ENCODE measurements at places on chromosomes 4 and X.

DNA sequence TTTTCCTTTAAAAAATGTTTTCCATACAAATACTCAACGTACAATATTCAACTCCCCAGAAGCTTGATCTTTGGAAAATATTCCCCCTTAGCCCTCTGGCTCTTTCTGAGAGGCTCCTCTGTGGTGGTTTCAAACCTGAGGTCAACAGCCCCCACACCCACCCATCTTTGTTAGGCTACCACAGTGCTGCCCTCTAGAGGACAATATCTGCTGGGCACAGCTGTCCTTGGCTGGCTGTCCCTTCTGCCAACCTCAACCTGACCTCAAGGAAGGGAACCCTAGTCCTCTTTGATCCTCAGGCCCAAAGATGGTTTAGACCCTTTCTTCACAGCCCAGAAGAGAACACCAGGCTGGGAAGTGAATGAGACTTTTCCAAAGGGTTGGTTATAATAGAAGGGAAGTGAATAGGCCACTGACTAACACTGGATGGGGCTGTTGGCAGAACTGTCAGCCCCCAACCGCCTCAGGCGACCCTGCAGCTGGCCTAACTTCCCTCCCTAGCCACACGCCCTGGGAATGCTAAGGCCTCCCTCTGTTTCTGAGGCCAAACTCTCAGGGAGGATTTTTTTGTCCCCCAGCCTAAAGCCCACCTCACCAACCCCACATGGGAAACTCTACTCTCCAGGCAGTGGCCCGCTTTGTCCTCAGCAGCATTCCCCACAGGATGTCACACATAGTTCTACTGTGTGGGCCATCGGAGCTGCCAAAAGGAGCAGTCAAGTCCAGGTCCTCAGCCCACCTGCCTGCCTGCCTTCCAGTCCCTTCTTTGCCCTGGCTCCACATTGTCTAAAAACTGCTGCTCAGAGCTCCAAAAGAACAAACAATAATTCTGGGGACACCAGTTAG is 34.3 kb downstream of the NYX start:
- no peak for DNase-seq

DNA sequence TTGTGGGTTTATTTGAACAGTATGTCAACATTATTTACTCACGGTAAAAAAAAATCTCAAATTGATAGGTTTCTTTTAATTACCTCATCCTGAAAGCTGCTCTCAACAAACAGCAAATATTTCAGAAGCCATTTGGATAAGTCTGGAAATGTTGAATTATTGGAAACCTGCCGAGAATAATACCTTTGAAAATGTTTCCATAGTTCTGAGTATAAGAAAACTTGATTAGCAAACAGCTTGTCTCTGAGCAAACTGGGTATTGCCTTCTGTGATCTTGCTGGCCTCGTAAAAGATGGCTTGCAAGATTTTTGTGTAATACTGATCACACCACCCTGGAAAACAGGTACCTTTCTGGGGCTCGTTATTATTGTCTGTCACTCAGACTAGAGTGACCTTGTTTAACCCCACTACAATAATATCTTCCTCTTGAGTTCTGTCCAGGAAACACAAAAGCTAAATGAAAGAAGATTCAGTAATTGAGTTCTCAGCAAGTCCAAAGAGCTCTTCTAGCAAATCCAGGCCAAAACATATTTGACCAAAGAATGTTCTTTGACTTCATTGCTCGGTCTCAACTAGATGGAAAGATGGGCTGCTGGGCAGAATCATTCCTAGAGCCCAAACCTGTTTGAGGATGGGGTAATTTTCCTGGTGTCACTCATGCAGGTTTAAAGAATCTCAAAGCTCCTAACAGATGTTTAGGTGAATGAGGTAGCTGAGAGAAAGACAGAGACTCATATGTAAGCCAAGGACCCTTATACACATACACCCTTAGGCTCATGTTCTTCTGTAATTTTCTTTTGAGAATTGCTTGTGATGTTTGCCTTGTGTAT is 255.6 kb upstream of the JADE1 start:
- no peak for DNase-seq

- no peak for DNase-seq
Observed at GRCh38 chr4:75655562-75655961, 17.6 kb downstream of the G3BP2 start.

DNA sequence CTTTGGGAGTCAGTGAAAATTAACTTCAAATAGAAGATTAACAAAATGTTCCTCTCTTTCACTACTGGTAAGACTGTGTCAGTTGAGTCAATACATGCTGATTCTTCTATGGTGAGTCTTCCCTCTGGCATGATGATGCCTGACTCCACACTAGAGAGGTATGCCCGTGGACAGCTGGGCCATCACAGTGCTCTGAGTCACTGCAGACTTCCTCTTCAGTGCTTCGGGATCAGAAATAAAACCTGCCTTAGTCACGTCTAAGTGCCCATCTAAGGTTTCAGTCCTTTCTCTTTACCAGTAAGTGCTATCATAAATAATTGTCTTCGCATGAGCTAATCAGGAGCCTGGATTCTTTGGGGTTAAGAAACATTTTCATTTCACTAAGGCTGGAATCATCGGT is 1.6 kb upstream of the ASB5 start:
- DNase-seq = peak; percentile 24

- DNase-seq = peak; percentile 51
Observed at GRCh38 chrX:131752493-131753198, 208.8 kb downstream of the OR13H1 start.

DNA sequence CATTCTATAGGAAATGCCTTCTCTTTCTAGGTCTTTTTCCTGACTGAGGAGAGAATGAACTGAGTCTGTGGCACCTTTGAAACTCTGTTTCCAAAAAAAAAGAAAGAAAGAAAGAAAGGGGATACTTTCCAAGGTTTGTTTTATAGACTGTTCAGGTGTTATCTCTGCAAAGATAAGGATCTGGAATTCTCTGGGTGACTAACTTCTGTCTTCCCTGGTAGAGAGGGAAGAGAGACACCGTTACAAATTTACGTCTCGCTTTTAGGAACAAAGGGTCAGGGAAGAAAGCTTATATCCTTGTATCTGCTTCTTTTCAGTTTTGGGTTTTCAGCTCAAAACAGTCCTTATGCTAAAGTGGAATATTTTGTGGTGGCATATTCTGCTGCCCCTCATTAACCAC is 314.1 kb downstream of the RAPGEF2 start:
- no peak for DNase-seq

DNA sequence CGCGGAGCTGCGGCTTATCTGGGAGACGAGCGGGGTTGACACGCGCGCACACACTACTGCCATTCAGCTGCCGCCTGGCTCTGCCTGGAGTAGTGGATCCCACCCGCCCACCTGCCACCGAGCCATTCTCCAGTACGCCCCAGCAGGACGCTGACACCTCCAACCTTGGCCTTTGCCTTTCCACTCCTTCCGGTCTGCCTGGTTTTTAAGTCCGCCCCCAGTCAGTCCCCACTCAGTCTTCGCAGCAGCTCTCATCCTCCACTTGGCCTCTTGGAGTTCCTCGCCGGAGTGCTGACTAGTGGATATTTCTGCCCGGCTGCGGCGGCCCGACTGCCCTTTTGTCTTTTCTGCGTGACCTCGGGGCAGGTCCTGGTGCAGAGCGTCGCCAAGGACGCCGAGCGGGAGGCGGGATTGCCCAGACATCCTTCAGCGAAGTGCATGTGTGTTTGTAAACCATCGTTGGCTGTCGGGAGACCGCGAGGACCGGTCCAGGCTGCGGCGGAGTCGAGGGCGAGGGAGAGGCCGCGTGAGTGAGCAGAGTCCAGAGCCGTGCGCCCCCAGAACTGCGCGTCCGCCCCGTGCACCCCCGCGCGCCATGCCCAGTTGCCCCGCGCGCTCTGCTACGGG is 1.1 kb downstream of the SLIT2 start:
- DNase-seq = no peak

GRCh38 chrX:153456161-153456560 is 10.3 kb upstream of the TREX2 start:
- no peak for DNase-seq

DNA sequence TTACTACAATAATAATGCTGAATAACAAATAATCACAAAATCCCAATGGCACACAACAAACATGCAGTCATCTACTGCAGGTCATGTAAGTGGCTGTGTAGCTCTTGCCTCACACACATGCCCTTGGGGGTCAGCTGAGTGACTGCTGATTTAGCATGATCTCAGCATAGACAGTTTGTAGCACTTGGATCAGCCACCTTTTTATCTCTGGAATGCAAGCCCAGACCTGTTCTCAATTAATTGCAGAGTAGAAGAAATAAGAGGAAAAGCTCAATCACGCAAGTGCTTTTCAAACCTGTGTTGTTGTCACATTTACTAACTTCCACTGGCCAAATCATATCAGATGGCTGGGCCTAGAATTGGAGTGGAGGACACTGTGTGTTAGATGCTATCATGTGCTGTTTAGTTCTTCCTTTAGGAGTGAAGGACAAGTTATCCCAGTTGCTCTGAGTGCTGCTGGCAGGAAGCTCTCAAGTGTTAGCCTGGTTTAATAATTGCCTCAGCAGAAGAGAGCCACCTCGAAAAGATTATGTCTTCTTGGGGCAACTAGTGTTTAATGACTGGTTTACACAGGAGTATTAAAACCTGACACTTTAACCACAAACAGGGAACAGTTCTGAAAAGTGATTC is 128.3 kb upstream of the EPHA5 start:
- no peak for DNase-seq

DNA sequence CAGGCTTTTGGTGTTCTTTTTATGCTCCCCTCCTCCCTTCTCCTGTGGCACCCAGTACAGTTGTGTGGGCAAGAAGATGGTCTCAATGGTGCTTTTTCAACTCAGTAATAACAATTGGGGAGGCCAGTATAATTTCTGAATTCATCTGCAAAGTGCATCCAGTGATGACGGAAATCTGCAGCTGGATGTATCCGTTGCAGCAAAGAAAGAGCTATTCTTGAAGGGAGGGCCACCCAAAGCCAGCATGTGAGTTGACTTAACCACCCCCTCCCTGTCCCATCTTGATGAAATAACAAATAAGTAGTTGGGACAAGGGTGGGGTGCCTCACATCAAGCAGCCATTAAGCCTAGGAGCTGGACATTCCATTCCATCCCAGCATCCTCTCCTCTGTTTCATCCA is 30.7 kb downstream of the TSC22D3 start:
- DNase-seq = no peak

GRCh38 chrX:71623714-71624113 is 5.4 kb upstream of the CXCR3 start:
- DNase-seq = no peak

- no peak for DNase-seq
Observed at GRCh38 chr4:40808926-40809457, 59.2 kb downstream of the NSUN7 start.

DNA sequence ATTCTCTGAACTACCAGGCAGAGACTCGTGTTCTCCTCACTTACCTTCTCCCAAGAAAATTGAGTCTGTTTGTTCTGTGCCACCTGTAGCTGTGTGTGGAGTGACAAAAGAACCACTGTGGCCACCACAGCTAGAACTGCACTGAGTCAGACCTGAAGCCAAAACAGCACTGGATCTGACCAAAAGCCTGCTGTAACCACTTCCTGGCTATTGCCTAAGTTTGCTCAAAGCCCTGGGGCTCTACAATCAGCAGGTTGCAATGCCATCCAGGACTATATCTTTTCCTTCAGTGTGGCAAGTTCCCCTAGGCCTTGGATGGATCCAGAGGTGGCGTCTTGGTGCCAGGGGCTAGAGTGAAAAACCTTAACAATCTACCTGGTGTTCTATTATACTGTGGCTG is 449.1 kb downstream of the FAM133A start:
- DNase-seq = no peak

DNA sequence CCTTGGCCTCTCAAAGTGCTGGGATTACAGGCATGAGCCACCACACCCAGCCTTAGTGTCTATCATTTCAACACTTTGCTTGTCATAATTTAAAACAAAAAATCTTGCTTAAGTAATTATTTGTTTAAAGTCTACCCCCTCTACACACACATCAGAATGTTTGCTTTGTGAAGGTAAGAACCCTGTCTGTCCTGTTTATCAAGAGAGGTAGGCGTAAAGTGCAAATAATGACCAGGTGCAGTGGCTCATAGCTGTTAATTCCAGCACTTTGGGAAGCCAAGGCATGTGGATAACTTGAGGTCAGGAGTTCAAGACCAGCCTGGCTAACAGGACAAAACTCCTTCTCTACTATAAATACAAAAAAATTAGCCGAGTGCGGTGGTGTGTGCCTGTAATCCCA is 326.7 kb upstream of the CLNK start:
- no peak for DNase-seq

DNA sequence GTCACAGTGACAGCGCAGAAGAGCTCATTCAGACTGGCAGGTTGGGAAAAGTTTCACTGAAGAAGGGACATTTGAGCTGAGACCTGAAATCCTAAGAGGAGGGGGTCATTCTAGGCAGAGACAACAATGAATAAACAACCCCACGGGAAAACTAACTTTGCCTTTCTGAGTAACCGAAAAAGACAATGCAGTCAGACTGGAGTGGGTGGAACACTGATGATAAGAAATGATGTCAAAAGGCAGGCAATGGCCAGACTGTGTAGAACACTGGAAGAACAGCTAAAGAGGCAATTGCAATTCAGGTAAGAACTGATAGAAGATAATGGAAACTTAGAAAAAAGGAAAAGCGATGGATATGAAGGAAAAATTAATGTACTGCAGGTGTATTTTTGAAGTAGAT is 73.8 kb downstream of the CHIC2 start:
- DNase-seq = no peak

- no peak for DNase-seq
Observed at GRCh38 chr4:20983763-20984575, 283.7 kb downstream of the PACRGL start.

DNA sequence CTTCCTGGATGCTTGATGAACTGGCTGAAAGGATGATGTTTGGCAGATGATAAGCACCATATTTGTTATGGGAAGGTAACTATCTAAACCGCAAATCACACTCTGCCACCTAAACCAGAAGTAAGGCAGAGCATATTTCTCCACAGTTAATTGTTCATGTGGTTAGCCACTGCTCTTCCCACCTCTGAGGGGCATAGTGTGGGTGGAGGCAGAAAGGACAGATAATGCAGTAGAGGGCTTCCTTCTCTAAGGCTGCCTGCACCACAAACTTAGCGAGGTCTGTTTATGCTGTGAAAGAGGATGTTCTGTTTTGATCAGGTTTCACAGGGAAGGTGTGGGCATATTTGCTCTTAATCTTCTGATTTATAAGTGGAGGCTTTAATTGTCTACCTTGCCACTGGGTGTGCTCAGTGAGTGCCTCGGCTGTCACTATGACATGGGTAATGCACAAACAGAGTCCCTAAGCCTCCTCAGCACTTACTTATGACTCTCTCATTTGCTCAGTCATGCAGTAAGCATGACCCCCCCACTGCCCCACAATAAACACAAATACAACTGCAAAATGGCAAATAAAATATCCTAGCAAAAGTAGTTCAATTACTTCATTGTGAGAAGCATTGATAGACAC is 401.0 kb downstream of the TMA16 start:
- DNase-seq = no peak

GRCh38 chrX:7552760-7553159 is 290.2 kb upstream of the VCX start:
- DNase-seq = no peak

Measured in DMS 273 treated with DMSO at 0.1 percent for 48 hours (cell line).